ENCODE measurements at places on chromosomes 5 and 9. TPM values are rescaled to one million over a fixed set of nuclear protein-coding genes. Genes with fewer than 3 reads are reported as not detected.
A peak's percentile ranks its signal among the peaks of the same experiment; 100 is the strongest.

The CCL27 gene
- polyA plus RNA-seq = not detected

The MRPS27 gene
- polyA plus RNA-seq = 42.5 TPM

GRCh38 chr9:116558035-116558434, 129.1 kb upstream of the TRIM32 start:
- no peaks in the 10 kb centered on the region for H3K36me3 ChIP-seq
- no peaks in the 10 kb centered on the region for H3K4me1 ChIP-seq
- no peak overlapping the region for H3K4me3 ChIP-seq
- no peaks in the 10 kb centered on the region for H3K27me3 ChIP-seq
- no peak for DNase-seq
- H3K27ac ChIP-seq = no peak overlapping the region

DNA sequence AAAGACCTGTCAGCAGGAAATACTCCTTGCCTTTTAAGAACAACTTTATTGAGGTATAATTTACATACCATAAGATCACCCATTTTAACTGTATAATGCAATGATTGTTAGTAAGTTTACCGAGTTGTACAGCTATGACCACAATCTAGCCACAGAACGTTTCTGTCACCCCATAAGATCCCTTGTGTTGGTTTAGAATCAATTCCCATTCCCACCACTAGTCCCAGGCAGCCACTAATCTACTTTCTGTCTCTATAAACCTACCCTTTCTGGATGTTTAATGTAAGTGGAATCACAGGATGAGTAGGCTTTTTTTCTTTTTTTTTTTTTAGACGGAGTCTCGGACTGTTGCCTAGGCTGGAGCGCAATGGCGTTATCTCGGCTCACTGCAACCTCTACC, 4.4 kb downstream of the GPR107 start:
- peaks cover 5% of the 10 kb centered on the region for H3K36me3 ChIP-seq
- peaks cover 14% of the 10 kb centered on the region for H3K4me1 ChIP-seq
- H3K4me3 ChIP-seq = no peak overlapping the region

DNA sequence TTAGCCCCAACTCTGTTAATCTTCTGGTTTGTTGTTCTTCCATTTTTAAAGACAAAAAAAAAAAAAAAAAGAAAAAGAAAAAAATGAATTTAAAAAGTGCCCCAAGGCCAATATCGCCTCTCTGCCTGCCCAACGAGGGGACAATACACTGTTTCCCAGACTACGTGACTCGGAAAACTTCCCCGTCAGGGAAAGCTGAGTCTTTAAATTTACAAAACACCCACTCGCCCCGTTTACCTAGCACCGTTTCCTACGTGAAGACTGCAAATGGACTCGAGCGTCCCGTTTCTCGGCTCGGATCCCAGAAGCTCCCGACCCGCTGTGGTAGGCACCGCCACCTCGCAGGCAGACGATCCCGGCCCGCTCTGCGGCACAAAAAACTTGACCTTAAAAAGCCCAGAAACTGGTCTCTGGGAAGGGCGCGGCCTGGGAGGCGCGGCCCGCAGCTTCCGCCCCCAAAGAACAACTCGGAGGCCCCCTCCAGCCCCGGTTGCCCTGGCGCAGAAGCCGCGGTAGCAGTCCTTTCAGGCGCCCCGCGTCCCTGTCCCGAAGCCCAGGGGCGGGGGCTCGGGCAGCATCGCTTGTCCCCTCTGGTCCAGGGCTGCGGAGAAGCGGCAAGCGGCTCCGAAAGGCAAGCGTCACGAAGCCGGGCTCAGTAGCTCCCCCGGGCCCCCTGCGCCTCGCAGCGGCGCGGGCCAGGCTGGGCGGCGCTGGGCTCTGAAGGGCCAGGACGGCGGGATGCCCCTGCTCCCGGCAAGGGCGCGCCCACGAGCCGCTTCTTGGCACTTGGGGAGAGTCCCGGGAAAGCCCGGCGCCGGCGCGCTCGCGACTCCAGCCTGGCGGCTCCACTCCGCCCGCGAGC, at the start of gene GCNT4:
TSS of gene GCNT4 (minus strand) at position 367 of the 862 bp plus-strand sequence. CDS start 22,521 bp downstream, outside the sequence.
- peaks cover 79% of the 10 kb centered on the region for H3K4me1 ChIP-seq
- peak within 1 kb of the TSS; percentile 88 for H3K27ac ChIP-seq
- peak; percentile 71 for DNase-seq
- H3K27me3 ChIP-seq = no peaks in the 10 kb centered on the region

DNA sequence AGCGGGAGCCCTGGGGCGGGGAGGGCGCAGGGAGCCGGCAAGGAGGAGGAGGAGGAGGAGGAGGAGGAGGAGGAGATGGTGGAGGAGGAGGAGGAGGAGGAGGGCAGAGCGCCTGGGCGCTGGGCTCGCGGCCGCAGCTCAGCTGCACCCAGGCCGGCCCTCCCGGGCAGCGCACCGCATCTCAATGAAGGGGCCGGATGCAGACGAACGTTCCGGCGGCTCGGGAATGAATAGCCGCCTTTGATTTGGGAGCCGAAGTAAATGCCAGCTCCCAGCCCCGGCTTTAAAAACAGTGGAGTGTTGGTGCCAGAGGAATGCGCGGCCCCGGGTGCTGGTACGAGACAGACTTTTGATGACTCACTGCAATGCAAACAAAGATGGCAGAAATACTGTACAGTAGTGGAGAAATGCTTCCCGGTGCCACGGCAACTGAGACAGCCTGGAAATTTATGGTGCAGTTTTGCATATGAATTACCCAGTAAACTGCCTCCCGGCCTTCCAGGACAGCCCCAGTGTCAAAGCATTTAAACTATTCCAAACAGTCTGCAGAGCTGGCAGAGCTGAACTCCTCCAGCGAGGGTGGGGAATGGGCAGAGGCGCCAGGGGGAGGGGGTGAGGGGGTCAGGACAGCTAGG, 43.1 kb downstream of the NACC2 start:
- no peaks in the 10 kb centered on the region for H3K36me3 ChIP-seq
- DNase-seq = no peak
- H3K27me3 ChIP-seq = no peaks in the 10 kb centered on the region
- H3K4me1 ChIP-seq = peaks cover 38% of the 10 kb centered on the region
- H3K27ac ChIP-seq = no peak overlapping the region
- peak overlapping the region; percentile 40 for H3K4me3 ChIP-seq

- H3K27me3 ChIP-seq = no peaks in the 10 kb centered on the region
- no peak overlapping the region for H3K4me3 ChIP-seq
- H3K4me1 ChIP-seq = no peaks in the 10 kb centered on the region
- H3K36me3 ChIP-seq = peaks cover 35% of the 10 kb centered on the region
Observed at GRCh38 chr9:91298311-91298710, 63.4 kb downstream of the AUH start.
